ENCODE measurements at places on chromosomes 1 and 21.

DNA sequence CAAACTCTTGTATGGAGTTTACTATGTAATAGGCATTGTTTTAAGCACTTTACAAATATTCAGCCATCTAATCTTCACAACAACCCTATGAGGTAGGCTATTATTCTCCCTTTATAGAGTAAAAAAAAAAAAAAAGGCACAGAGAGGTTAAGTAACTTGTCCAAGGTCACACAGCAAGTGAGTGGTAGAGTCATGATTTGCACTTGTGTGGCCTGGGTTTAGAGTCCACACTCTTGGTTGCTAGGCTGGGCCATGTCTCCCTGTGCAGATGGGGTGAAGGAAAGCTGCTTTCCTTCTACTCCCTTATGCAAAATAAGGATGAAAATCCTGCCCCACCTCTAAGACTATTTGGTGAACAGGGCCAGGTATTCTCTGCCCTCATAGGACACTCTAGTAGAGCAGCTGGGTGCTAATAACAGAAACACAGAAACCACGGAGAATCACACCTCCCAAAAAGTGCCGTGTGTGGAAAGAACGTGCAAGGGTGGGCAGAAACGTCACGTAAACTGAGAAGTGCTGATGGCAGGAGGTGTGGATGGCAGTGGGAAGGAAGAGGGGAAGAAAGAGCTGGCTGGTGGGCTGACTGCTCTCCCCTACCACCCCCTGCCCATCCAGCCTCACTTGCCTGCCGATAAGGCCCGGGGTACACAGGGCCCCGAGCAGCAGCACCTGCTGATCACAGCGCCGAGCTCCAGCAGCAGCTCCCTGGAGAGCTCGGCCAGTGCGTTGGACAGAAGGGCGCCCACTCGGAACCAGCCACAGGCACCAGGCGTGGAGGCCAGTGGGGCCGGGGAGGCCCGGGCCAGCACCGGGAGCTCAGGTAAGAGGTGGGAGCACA, 28.3 kb upstream of the VPS13D start:
- peak; percentile 42 for DNase-seq

DNA sequence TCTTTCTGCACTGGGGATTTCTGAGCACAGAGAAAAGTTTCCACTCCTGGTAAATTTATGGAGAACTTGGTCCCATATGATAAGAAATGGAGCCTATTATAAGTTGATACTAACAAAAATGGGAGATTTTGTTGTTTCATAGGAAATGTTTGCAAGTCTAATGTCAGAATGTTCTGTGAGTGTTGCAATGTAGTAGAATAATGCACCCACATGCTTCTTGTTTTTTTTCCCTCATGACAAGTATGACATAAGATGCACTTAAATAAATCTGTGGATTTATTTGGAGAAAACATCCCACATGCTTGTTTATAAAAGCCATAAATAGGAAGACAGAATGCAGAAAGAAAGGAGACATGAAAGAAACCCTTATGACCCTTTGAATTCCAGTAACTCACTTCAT, 50.8 kb upstream of the KCNJ6 start:
- DNase-seq, result no peak

DNA sequence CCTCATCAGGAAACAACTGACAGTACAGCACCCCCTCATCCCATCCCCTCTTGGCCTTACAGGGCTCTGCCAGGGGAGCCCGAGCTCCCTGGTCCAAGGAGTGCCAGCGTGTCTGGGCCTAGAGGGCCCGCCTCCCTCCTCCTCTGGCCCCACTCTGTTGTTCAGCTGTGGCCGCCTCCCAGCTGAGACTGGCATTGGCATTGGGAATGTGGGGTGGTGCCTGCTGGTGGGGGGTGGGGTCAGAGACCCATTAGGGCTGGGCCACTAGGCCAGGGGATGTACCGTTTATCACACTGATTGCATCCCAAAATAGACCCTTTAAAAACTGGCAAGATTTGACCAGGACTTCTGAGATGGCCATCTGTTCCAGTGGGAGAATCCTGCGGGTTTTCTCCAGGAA, 1.4 kb downstream of the LDLRAP1 start:
- no peak for DNase-seq

GRCh38 chr1:197319631-197320030, 51.6 kb downstream of the CRB1 start:
- no peak for DNase-seq

- DNase-seq, result no peak
These were observed 143.9 kb upstream of the HMGB4 start for GRCh38 chr1:33719771-33720670.

DNA sequence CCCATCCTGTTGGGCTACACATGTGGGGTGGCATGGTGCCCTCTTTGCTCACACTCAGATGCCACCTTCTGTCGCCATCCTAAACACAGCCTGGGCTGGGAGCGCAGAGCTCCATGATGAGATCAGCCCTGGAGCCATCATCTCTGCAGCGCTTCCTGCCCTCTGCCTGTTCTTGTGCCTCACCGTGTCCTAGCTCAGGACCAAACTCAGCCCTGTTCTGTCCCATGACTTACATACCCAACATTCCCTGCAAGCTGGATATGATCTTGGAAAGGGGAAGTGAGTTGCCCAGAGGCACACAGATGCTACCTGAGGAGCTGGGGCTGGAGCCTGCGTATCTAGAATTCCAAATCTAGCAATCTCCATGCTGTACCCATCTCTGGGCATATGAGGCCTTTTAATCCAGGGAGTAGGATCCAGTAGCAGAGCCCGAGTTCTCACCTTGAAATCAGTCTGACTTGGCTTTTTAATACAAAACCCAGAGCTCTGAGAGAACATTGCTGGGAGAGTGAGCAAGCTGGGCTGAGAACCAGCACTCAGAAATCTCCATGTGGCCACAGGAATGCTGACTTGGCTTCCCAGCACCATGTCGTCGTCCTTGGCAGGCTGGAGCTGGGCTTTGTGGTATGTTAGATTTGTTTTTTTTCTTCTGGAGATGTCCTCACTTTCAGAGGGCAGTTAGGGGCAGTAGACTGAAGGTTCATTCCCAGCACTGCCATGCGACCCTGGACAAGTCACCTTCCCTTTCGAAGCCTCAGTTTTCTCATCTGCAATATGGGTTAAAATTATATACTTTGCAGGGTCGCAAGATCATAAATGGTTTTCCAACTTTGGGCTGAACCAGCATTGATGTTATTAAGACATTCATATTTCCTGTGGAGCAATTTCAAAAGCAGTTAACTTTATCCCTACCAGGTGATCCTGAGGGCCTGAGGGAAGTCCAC, 2.6 kb downstream of the ALPL start:
- DNase-seq, result no peak

GRCh38 chr1:119141020-119141424, 569 bp upstream of the WARS2 start:
- DNase-seq, result peak; percentile 14

DNA sequence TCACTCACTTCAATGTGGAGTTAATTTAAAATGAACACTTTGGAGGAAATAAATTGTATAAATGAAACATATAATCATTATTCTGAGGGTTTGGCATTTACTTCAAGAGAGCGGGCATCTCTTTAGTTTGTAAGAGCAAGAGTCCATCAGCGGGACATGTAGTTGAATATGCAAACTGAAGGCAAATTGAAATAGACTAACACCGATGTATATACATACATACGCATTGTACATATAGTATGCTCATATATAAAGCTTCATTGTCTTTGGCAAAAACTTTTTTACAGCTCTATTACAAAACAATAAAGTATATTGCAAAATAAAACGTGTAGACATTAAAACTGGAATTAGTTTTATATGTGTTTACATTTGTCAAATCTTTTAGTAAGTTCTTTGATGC, 328.9 kb downstream of the LTN1 start:
- no peak for DNase-seq

DNA sequence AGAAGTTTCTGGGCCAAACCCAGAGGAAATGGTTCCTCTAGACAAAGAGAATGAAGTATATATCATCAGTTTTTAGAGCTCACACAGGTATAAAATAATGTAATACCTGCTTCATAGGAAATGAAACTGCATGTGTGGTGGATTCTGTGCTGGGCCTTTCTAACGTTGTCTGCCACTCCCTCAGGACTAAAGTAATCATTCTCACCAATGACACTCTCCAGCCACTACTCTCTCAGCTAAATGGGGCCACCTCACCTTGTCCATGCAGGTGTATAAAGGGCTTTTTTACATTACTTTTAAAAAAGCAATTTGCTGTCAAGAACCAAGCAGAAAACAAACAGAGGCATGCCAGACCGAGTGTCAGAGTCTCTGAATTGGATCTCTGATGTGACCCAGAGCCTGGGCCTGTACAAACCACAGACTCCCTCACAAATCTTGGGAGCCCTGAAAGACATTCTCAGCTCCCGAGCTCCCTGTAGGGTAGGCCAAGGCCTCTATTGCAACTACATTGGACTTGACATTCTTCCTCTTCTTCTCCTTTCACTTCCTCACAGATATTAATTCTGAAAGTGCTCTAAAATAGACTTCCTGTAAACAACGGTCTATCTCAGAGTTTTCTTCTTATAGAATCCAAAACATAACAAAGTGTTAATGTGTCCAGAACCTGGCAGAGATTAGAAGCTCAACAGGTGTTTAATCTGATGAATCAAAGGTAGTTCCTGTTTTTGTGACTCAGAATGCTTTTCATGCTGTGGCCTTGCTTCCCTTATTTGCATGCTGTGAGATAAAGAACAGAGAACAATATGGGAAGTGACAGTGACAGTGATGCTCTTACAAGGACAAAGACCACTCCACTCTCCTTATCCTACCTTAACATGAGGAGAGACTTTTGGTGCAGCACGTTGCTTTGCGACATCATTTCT, 8.6 kb downstream of the AIM2 start:
- no peak for DNase-seq

DNA sequence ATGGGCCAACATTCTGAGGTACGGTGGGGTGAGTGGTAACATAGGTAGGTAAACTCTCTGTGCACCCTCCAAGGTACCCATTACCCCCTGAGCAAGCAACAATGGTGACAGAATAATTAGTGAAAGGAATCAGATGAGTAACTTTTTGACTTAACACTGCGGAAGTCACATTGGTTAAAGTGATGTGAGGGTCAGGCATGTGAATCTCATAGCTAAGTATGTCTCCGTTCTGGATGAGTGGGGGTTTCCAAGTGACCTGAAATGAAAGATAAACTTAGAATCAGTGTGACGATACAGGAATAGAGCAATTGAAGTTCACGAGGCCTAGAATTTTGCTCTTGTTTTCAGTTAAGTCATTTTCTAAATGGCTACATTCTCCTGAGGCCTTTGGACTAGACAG, 311.7 kb downstream of the KCTD3 start:
- DNase-seq, result no peak

DNA sequence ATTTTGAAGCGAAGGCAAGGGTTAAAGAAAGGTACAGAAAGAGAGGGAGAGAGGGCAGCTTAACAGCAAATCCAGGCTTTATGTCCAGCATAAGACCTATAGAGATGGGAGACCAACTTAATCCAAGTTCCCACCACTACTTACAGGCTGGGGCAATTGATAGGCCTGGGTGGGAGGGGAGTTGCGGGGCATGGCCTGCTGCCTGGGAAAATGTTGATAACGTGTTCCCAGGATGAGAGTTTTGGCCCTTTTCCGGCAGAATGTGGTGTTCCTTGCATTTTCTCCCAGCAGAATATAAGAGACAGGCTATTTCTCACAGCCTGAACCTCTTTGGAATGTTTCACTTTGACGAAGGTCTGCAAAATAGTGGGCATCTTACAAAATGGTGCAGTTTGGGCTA, 34.9 kb upstream of the PLA2G5 start:
- no peak for DNase-seq

DNA sequence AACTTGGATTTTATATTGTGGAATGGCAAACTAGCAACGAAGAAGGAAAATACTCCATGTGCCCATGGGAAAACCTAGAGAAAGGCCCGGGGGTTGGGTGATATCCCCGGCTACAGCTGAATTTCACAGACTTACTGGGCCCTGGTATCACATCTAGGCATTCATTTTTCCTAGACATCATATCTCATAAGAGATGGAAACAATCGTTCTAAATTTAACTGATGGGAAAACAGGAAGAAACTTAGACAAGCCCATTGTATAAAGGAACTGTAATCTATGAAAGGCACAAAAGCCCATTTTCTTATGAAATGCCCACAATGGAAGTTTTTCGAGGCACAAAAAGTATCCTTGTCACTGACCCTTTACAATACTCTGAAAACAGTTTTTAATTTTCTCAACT, 407.9 kb upstream of the LYPLAL1 start:
- no peak for DNase-seq

- DNase-seq, result no peak
These were observed 94.1 kb downstream of the NMNAT2 start for GRCh38 chr1:183323849-183324683.

- no peak for DNase-seq
These were observed 35.7 kb downstream of the NEK2 start for GRCh38 chr1:211639475-211640300.

GRCh38 chr1:113391649-113392271, 1.4 kb downstream of the MAGI3 start:
- DNase-seq, result no peak

DNA sequence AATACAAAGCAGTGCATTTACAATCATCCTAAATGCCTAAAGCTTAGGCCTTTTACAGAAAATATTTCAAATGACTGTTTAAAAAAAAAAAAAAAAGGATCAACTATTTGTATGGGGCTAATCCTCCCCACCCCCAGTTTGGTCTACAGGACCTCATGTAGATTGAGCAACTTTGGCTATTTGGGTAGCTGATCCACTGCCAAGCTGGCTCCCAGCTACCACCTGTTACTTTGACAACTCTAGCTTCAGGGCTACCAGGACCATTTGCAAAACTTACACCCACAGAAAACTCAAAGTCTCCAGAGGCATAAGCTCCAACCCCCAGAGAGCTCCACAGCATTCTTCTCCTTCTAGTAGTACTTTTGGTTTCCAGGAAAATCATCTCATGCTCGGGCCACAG, 29.4 kb downstream of the JAK1 start:
- no peak for DNase-seq

DNA sequence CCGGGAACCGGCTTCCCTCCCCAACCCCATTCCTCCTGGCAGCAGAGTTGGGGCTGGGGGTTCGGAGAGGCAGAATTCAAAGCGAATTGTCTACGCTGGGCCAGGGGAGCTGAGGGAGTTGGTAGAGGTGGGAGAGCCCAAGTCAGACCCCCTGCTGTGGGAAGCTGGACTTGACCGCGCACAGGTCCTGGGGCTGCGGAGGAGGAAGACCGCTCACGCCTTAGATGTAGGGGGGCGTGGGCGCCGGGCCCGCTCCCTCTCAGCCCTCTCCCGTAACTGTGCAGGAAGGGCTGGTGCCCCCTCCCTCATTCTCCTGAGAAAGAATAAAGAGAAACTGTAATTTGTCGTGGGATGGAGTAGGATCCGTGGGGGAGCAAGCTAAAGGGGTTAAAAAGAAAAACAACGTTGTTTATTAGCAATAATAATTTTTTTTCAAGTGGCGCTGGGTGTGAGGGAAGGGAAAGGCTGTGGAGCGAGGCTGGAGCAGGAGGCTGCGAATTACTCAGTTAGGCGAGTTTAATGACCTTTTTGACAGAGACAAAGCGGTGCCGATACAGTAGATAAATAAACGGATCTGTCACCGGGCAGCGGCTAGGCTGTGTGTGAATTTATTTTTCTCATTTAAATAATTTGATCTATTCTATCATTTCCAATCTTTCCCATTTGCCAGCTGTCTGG, 838 bp upstream of the GRIK3 start:
- no peak for DNase-seq
